ENCODE measurements at places on chromosomes 7 and 10.

DNA sequence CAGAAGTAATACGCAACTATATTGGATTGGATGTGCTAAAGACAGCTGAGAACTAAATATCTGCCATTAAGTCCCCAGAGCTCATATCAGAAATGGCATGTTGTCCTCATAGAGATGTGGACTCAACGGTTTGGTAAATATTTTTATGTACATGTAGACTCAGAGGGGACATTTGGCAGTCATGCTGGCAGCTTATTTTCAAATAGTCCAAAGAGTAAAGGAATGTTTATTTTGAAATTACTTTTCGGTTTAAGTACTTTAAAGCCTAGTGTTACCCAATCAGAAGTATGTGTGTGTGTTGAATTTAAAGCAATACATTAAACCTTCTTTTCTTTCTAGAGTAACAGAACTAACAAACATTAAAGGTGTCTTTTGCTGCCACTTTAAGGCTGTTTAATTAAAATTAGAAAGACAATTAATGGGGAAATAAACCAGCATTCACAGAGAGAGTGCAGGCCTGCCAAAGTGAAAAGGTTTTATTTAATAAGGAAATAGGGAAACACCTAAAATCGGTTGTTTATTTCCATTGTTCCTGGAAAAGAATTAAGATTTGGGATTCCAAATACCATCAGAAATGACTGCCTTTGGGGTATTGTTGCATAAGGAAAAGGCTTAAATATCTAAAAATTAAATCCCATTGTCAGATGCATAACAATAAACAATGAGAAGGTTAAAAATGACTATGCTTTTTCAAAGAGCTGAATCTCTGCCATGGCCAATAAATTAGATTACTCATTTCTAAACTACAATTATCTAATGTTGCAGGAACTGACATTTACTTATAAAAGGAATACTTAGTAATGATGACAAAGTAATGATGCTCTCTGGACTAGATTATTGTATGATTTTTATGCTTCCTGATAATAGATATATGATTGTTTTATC lies 113.4 kb upstream of the AHR start:
- DNase-seq, result no peak

DNA sequence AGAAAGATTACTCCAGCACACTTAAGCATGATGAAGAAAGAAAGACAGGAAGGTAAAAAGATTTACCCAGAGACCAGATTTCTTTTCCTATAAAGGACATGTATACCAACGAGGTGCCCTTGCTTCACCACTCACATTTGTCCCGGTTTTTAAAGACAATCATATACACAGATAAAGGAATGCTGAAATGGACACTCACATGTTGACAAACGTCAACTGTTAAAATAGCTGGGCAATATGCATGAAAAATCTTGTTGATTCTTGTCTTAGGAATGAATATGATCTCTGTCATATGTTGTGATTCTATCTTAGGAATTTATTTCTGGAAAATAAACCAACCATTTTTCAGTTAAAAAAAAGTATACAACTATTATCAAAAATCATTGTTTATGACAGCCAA lies 158.2 kb downstream of the SRPK2 start:
- peak; percentile 88 for DNase-seq

GRCh38 chr7:69864822-69865221 lies 266.5 kb downstream of the AUTS2 start:
- no peak for DNase-seq

DNA sequence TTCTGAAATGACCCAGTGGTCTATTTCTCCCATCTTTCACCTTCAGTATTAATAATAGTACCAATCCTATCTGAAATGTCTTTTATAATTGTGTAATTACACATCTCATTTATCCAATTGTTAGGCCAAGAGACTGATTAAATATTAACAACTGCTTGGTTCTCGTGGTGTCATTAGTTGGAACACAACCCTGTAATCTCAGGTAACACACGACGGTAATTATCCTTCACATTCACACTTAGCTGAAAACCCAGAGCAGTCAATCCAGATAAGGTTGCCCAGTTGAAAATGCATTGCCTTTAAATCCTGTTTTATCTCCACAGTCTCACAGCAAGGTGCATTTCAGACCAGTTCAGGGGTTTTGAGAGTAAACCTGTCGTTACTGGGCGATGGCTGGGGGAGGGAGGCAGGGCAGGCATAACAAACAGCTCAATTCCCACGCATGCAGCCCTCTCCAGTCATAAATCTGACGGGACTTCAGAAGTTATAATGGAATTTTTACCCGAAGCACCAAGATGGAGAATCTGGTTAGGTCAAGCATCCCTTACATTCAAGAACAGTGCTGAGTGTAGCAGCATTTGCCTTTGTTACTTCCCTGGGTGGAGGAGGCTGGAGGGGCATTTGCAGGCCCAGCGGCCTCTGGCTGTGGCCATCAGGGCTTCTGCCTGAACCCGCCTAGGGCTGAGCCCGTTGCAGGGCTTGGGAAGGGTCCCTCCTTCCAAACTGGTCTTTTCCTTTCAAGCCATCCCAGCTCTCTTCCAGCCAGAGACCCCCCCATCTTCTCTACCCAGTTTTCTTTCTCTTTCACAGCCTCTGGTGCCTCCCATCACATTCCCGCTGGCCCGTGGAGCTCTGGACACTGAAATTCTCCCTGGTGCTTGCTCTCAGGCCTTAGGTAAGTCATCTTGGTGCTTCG lies 201.0 kb upstream of the LYZL2 start:
- DNase-seq, result no peak

- peak; percentile 34 for DNase-seq
These were observed 68.4 kb upstream of the PRPS1L1 start for GRCh38 chr7:18096087-18096486.

GRCh38 chr7:4550117-4550516 lies 132.0 kb upstream of the FOXK1 start:
- DNase-seq, result no peak

DNA sequence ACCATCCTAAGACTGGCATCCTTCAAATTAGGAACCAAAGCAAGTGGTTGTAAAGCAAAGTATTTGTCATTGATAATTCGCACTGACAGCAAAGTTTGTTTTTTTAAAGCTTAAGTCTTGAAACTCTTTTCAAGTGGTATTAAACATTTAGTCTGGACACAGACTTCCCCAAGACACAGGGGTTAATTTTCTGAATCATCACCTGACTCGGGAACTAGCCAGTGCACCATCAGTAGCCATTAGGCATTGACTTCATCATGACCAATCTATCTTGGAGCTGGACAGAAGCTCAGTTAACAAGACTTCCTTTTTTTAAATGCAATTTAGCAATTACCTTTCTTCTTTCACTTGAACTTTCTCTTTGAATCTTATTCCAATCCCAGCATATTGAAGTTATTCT lies 210.6 kb downstream of the ZNF365 start:
- no peak for DNase-seq

DNA sequence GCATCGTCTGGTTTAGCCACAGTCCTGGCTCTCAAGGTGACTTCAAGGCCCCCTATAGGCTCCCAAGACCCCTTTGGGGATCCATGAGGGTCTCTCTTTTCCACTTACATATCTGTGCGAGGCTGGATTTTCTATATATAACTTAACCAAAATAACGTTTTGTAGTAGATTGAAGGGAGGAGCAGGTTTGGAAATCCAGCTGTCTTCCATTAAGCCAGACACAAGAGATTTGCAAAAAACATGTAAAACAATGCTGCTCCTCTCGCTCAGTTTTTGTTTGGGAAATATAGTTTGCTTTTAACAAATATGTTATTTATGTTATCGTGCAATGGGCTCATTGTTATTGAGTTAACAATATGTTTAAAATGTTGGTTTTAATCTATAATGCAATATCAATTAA lies 811.2 kb downstream of the TYW1 start:
- DNase-seq, result no peak

DNA sequence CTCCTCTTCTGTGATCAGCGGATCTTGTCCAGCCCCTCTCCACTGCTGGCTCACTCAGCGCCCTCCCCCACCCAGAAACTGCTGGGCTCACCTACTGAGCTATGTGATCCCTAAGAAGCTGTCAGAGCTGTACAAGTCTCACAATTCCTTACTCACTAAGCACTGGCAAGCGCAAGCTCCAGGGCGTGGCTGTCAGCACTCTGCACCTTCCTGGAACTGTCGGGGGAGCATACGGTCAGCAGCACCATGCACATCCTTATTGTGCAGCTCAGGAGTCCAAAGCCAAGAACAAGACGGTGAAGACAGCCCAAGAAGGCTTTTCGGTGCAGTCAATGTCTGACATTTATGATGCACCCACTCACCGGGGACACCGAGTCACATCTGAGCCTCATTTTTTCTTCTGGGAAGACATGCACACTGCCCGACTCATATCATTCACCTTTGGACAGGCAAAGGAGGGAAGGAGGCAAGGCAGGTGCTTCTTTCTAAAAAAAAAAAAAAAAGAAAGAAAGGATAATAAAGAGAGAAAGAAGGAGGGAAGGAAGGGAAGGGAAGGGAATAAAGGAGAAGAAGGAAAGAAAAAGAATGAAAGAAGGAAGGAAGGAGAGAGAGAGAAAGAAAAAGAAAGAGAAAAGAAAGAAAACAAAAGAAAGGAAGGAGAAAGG lies 56.3 kb downstream of the ASB13 start:
- peak; percentile 94 for DNase-seq

DNA sequence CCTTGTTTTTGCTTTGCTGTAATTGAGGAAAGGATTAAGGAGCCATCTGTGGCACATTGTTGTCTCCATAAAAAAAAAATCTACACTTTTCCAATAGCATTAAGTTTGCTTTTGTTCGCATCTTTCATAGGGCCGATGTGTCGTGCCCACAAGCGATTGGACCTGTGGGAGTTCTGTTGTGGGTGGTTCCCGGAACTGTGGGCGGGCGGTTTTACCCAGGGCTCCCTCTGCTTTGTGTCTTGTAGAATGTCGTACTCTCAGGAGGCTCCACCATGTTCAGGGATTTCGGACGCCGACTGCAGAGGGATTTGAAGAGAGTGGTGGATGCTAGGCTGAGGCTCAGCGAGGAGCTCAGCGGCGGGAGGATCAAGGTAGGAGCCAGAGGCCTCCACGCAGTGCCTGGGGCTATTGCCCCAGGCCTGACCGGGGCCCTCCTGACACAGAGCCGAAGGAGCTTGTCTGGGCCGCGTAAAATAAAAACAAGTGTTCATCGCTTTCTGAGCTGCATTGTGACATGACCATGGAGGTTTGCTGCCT lies 92.4 kb downstream of the ACTR3B start:
- no peak for DNase-seq

- DNase-seq, result no peak
These were observed 351.2 kb downstream of the DGKB start for GRCh38 chr7:14551310-14551709.

- no peak for DNase-seq
These were observed 1.2 kb upstream of the CHAT start for GRCh38 chr10:49612513-49613164.

Measured in epithelial cell of esophagus (primary cell).